ENCODE measurements at places on chromosomes 2 and 18. TPM values are rescaled to one million over a fixed set of nuclear protein-coding genes. Genes with fewer than 3 reads are reported as not detected.

DNA sequence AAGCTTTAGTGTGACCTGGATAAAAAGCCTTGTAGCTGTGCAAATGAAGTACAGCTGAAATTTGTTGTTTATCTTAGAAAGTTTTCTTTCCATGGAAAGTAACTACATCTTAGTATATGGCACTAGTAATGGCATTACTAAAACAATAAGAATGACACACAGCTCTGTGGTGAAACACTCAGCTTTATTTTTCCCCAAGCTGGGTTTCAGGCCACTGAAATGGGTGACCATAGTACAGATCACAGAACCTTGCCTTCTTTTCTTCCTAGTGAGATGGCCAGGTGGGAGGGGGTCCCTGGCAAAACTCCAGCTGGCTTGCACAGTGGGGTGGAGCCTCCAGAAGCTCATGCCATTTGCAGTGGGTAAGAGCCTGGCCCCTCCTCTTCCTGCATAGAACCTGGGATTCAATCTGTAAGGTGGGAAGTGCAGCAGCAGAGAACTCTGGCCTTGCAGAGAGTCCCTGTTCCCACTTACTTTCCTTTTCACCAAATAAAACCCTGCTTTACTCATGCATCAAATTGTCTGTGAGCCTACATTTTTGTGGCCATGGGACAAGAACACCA lies 17.6 kb upstream of the GRP start:
- no peak for DNase-seq
- no peak overlapping the region for H3K27ac ChIP-seq
- H3K36me3 ChIP-seq = no peaks in the 10 kb centered on the region
- no peaks in the 10 kb centered on the region for H3K27me3 ChIP-seq
- no peak overlapping the region for H3K4me3 ChIP-seq
- H3K4me1 ChIP-seq = no peaks in the 10 kb centered on the region

GRCh38 chr2:203802342-203803052 lies 65.1 kb upstream of the CTLA4 start:
- H3K27ac ChIP-seq = no peak overlapping the region
- H3K4me3 ChIP-seq = no peak overlapping the region
- no peaks in the 10 kb centered on the region for H3K4me1 ChIP-seq
- no peaks in the 10 kb centered on the region for H3K27me3 ChIP-seq
- no peaks in the 10 kb centered on the region for H3K36me3 ChIP-seq

The VPS4B gene
- 25.9 TPM for total RNA-seq

The TMEM37 gene
- total RNA-seq = 23.7 TPM

The ABCB11 gene
- not detected for total RNA-seq
